ENCODE measurements at places on chromosomes 1 and 21.

GRCh38 chr1:30822006-30822405, 64.4 kb upstream of the LAPTM5 start:
- no peak for DNase-seq

GRCh38 chr1:2251786-2252185, 23.7 kb downstream of the SKI start:
- no peak for DNase-seq

DNA sequence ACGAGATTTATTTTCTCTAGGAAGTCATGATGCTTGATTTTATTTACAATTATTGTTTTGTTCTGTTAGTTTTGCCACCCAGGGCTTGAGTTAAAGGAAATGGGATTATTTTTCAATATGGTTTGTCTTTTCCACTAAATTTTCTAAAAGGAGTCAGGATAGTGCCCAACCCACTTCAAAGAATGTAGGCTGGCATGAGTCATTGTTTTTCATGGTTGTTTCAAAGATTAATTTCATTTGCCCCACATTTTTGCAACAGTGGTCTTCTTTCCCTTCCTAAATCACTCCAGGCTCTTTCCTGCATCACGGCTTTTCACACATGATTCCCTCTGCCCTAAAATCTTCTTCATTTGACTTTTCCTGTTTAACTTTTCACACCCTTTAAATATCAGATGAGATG, 2.5 kb downstream of the SLAMF6 start:
- no peak for DNase-seq

- no peak for DNase-seq
These were observed 35.9 kb downstream of the HEATR1 start for GRCh38 chr1:236568285-236568894.

DNA sequence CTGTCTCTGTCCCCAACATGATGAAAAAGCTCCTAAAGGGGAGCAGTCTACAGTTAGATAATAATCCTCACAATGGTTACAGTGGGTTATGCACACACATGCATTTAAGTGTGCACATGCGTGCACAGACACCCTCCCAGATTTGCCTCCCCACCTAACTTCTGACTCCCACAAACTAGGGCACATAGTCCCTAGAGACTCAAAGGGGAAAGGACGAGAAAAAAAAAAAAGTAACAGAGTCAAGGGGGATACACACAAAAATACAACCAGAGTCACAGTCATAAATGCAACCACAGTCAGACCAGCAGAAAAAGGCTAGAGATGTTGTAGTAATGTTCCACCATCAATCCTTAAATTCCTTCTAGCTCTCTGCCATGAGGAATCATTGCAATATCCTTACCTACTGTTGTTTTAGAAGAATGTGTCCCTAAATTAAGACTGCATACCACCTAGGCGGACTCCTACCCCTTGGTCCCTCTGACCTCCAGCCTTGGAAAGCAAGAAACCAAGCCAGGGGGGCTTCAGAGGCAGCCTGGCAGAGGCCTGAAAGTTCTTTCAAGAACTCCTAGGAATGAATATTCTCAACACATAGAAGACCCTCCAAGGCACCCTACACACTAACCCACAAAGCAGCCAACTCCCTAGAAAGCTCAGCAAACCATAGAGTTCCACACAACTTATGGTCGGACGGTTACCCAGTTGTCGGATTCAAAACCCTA, 1.3 kb downstream of the CRTC2 start:
- no peak for DNase-seq

- DNase-seq: no peak
These were observed 7.6 kb upstream of the SHISA4 start for GRCh38 chr1:201880928-201881571.

GRCh38 chr1:160365325-160365724, 1.5 kb upstream of the NHLH1 start:
- DNase-seq: no peak

DNA sequence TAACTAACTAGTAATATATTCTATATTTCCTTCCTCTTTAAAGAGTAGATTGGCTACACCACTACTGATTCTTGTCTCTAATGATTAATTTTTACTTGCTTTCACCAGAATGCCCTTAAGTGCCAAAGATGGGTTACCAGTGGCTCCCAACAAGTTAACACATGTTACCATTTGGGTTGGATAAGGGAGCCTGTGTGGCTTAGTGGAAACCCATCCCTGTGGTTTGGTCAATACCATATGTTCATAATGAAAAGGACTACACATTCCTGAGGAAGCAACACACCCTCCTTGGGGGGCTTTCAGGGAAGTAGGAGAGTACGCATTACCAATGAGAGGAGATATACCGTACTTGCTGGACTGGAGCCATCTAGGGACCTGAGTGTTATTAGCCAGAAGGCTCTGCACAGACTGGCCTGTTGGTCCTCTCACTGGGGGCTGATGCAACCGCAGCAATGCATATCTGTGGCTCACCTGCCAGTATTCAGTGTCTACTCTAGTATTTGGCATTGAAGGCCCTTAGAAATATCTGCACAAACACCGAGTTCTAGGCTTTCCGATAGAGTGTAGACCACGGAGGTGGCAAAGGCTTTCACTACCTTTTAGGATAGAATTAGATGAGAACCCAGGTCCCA, 29.3 kb upstream of the PLXNA2 start:
- DNase-seq: no peak

DNA sequence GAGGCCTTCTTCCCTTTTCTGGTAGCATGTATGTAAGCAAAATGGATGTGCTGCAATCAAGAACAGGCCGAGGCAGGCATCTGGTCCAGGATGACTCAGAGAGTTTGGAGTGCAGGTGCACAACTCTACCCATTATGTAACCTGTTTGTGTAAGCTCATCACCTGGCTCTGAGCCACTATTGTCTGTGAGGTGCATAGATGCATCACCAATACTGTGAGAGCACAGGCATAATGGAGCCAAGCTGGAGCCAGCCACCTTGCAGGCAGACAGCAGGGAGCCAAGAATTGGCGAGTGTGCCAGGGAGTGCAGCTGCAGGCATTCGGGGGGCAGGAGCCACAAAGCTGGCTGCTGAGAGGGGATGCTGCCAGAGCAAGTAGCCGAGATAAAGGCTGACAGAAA, 549.9 kb upstream of the RGS18 start:
- DNase-seq: no peak

GRCh38 chr1:67336783-67337182, 29.1 kb downstream of the IL12RB2 start:
- no peak for DNase-seq

GRCh38 chr1:51953079-51953478, 37.4 kb downstream of the RAB3B start:
- no peak for DNase-seq
